ENCODE measurements at places on chromosomes 5 and 9. TPM values are rescaled to one million over a fixed set of nuclear protein-coding genes. Genes with fewer than 3 reads are reported as not detected.

The SLC6A18 gene
- not detected for total RNA-seq

The PCDHB10 gene
- total RNA-seq = 1.3 TPM

The SPINK7 gene
- total RNA-seq = not detected

The CPLANE1 gene
- total RNA-seq = 20.2 TPM

The SAXO1 gene
- total RNA-seq = 0.10 TPM

The FBP2 gene
- total RNA-seq = not detected

The DNAI1 gene
- total RNA-seq = not detected

The FIBCD1 gene
- total RNA-seq = 36.2 TPM

The CORO2A gene
- 3.6 TPM for total RNA-seq

The BAAT gene
- total RNA-seq = not detected

The SV2C gene
- total RNA-seq = not detected

The PCDHAC1 gene
- total RNA-seq = 0.25 TPM

The C9orf153 gene
- not detected for total RNA-seq

The PCDHB9 gene
- 1.6 TPM for total RNA-seq

The BTNL3 gene
- total RNA-seq = not detected

The SMIM33 gene
- not detected for total RNA-seq

The PCDHGA3 gene
- total RNA-seq = 0.49 TPM

The GDNF gene
- total RNA-seq = 0.05 TPM

The RAI14 gene
- total RNA-seq = 77.5 TPM

The NDFIP1 gene
- 54.8 TPM for total RNA-seq

The FOXD4L4 gene
- total RNA-seq = 0.07 TPM

The SPINK6 gene
- total RNA-seq = not detected

The C9 gene
- total RNA-seq = not detected

The GRK6 gene
- 20.2 TPM for total RNA-seq

The CCDC192 gene
- not detected for total RNA-seq
